A673 (cell line): ENCODE measurements at places on chromosomes 16 and 17.

- H3K36me3 ChIP-seq, result no peaks in the 10 kb centered on the region
- no peak overlapping the region for H3K4me3 ChIP-seq
- no peak for DNase-seq
Observed at GRCh38 chr16:6932871-6933385, 399.7 kb upstream of the RBFOX1 start.

DNA sequence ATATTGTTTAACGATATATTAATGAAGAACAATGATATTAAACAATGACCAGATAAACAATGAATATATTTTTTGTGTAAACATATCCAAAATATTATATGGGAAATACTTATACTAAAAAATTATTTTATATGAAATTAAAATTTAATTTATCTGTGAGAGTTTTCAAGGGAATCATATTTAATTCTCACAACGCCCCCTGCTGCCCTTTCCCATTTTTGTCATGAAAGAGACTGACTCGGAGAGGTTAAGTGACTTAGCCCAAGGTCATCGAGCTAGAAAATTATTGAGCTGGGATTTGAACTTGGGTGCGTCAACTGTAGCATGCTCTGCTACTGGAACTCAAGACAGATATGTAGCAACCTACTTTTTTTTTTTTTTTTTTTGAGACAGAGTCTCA lies 7.2 kb upstream of the MYCBPAP start:
- no peak overlapping the region for H3K4me3 ChIP-seq
- no peaks in the 10 kb centered on the region for H3K36me3 ChIP-seq
- no peaks in the 10 kb centered on the region for H3K27me3 ChIP-seq
- no peak overlapping the region for H3K27ac ChIP-seq
- H3K4me1 ChIP-seq, result no peaks in the 10 kb centered on the region

- peaks cover 5% of the 10 kb centered on the region for H3K36me3 ChIP-seq
- H3K4me3 ChIP-seq, result no peak overlapping the region
- DNase-seq, result no peak
- no peaks in the 10 kb centered on the region for H3K27me3 ChIP-seq
- H3K27ac ChIP-seq, result no peak overlapping the region
Observed at GRCh38 chr17:42508426-42509165, 27.4 kb upstream of the NAGLU start.

- no peak for DNase-seq
- H3K27ac ChIP-seq, result no peak overlapping the region
- no peaks in the 10 kb centered on the region for H3K27me3 ChIP-seq
- no peaks in the 10 kb centered on the region for H3K4me1 ChIP-seq
- H3K4me3 ChIP-seq, result no peak overlapping the region
Observed at GRCh38 chr17:2933606-2934005, 129.8 kb downstream of the OR1D5 start.

- H3K27ac ChIP-seq, result no peak overlapping the region
- H3K27me3 ChIP-seq, result no peaks in the 10 kb centered on the region
Observed at GRCh38 chr16:6682142-6682811, 650.4 kb upstream of the RBFOX1 start.

DNA sequence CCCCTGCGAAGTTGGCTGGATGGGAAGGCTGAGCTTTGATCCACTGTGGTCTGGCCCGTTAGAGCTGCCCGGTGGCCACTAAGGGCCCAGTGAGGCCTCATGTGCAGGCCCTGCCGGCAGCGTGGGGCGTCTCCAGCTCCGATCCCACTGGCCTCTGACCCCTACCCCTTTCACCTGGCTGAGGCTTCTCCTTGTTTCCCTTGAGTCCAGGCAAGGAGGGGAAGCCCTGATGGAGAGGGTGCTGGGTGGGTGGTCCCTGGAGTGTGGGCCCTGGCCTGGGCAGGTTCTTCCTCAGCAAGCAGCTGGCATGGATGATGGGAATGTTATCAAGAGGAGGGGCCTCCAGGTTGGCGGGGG lies 356.8 kb downstream of the SEC14L1 start:
- H3K36me3 ChIP-seq, result peaks cover 23% of the 10 kb centered on the region
- no peak overlapping the region for H3K27ac ChIP-seq
- no peaks in the 10 kb centered on the region for H3K27me3 ChIP-seq

GRCh38 chr17:79721993-79722671 lies 8.6 kb upstream of the ENPP7 start:
- H3K4me3 ChIP-seq, result no peak overlapping the region
- no peaks in the 10 kb centered on the region for H3K36me3 ChIP-seq
- peak; percentile 36 for DNase-seq

GRCh38 chr17:63682441-63682840 lies 17.5 kb downstream of the LIMD2 start:
- no peaks in the 10 kb centered on the region for H3K36me3 ChIP-seq
- H3K27ac ChIP-seq, result no peak overlapping the region
- H3K27me3 ChIP-seq, result no peaks in the 10 kb centered on the region
- H3K4me3 ChIP-seq, result no peak overlapping the region
- peaks cover 14% of the 10 kb centered on the region for H3K4me1 ChIP-seq
- no peak for DNase-seq

- H3K4me3 ChIP-seq, result no peak overlapping the region
- H3K4me1 ChIP-seq, result peaks cover 5% of the 10 kb centered on the region
- peaks cover 11% of the 10 kb centered on the region for H3K36me3 ChIP-seq
- no peak overlapping the region for H3K27ac ChIP-seq
- DNase-seq, result peak; percentile 41
Observed at GRCh38 chr17:67879662-67880061, 54.4 kb downstream of the BPTF start.

DNA sequence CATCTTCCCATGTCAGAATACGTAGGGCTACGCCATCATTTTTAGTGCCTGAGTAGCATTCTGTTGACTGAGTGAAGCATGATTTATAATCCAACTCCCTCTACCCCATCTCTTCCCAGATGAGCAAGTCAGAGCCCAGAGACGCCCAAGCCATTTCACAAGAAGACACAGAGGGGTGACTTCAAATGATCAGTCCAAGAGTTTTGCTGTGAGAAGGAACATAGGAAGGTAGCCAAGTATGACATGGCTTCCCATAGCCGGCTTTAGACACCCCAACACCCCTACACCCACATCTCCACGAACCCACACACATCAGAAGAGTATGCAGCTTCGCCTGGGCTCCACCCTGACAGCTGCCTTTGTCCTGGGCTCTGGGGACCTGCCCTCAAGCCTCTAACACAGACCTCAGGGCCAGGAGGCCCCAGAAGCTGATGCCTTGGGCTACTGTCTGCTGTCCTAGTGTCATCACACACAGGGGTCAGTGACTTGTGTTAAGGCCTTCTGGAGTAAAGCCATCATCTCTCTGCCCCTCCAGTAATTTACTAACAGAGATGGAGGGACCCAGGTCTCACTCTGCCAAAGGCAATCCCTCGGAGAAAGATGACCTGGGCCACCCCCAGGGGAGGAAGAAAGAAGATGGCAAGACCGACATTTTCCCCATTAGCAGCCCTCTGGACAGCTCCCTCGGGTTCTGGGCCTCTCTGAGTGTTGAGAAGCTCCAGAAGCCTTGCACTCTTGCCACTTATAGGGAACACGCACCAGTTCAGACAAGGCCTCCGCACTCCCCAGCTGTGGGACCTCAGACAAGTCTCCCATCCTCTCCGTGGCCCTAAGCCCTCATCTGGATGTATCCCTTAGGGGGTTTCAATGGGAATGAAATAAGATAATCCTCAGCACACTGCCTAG lies 38.7 kb upstream of the MRPS23 start:
- H3K4me3 ChIP-seq, result no peak overlapping the region
- no peak for DNase-seq
- H3K27me3 ChIP-seq, result no peaks in the 10 kb centered on the region

DNA sequence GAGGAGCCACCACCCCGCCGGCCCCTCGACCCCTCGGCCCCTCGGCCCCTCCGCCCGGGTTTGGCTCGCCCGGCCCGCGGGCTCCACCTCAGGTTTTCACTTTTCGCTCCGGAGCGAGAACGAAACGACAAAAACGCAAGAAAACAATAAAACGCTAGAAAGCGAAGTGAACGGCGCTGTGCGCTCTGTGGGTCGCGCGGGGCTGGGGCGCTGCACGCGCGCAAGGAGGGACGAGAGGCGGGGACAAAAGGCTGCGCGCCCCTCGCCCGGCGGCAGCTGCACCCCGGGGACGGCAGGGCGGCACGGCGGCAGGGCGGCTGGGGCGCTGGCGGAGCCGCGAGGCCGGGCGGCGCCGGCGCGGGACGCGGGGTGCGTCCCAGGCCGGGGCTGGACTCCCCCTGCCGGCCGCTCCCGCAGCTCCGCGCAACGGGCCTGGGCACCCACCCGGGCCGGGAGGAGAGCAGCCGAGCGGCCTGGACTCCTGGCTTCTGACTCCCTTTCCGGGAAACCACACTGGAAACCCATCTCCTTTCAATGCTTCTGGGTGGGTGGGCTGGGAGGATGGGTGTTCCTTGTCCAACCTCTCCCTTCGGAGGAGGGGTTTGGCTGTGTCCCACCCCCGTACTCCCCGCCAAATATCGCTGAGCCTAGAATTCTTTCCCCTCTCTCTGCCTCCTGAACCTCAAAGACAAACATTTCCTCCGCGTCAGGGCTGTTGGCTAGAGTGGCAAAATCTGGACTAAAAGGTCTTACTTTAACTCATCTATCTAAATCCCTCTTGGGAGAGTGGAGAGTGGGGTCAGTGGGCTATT lies 9.9 kb downstream of the TBX2 start:
- H3K36me3 ChIP-seq, result no peaks in the 10 kb centered on the region
- H3K4me1 ChIP-seq, result peaks cover 21% of the 10 kb centered on the region
- H3K4me3 ChIP-seq, result peak overlapping the region; percentile 41
- no peak overlapping the region for H3K27ac ChIP-seq

DNA sequence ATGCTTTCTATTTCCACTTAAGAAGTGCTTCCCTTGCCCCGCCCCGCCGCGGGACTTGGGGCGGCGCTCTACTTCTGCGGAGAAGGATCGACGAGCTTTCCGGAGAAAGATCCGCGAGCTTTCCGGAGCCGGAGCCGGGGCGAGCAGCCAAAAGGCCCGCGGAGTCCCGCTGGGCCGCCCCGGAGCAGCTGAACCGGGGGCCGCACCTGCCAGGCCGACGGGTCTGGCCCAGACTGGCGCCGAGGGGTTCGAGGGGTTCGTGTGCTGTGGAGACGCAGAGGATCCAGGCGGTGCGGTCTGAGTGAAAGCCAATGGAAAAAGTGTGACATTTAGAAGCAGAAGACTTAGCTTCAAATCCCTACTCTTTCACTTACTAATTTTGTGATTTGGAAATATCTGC lies 50.8 kb downstream of the TBC1D26 start:
- H3K27ac ChIP-seq, result no peak overlapping the region
- H3K27me3 ChIP-seq, result peaks cover 3% of the 10 kb centered on the region
- no peaks in the 10 kb centered on the region for H3K36me3 ChIP-seq
- DNase-seq, result peak; percentile 42

- no peak overlapping the region for H3K27ac ChIP-seq
- no peak overlapping the region for H3K4me3 ChIP-seq
- no peaks in the 10 kb centered on the region for H3K4me1 ChIP-seq
- no peaks in the 10 kb centered on the region for H3K36me3 ChIP-seq
- DNase-seq, result no peak
Observed at GRCh38 chr16:84916178-84916577, 95.2 kb downstream of the ZDHHC7 start.
